Naive thymus-derived CD8-positive, alpha-beta T cell (primary cell): ENCODE measurements at places on chromosomes 16 and 17.

DNA sequence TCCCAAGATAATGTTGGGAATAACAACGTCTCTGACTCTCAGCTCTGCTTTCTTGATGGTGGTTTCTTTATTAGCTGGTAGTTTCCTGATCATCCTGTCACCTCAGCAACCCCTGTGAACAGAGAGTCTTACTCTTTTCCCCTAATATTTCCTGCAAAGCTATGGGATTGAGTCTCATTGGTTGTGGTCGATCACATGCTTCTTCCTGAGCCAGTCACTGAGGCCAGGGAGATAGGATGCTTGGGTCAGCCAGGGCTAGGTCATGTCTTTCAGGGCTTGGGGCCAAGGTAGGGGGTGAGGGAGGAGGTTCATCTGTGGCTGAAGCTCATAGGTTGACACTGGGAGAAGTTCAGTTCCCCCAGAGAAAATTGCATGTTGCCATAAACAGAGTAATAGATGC lies 114.3 kb downstream of the ABCC1 start:
- no peak for DNase-seq

- no peak for DNase-seq
Measured at GRCh38 chr17:40015998-40016985, 1.1 kb downstream of the CSF3 start.

- no peak for DNase-seq
Measured at GRCh38 chr17:46157443-46158062, 35.7 kb downstream of the KANSL1 start.

GRCh38 chr17:51742571-51742970 lies 415.9 kb downstream of the CA10 start:
- DNase-seq: no peak

DNA sequence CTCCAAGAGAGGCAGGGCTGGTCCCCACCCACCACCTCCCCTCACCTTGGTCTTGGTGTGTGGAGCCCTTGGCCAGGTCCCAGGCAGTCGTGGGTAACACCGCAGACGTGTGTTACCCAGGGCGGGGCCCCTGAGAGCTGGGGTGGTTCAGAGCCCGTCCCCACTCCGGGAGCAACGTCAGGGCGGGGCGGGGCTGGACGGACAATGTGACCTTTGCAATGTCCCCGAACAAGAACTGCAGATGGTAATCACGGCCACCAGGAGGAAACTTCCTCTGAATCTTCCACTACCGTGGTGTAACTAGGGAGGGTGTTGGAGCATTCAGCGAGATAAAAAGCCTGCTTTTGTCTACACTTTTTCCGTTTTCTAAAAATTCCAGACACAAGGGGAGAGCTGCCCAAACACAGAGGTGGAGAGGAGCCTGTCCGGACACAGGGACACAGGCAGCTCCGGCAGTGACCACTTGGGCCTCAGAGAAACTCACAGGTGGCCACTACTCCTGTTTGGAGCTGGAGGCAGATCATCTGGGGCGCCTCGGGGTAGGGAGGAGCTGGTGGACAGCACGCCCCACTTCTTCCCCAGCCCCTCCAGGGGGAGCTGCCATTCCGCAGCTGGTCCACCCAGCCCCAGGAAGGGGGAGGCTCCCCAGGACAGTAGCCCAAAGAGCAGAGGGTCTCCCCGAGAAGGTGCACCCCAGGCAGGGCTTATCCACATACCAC lies 14.2 kb upstream of the SLC38A10 start:
- no peak for DNase-seq

DNA sequence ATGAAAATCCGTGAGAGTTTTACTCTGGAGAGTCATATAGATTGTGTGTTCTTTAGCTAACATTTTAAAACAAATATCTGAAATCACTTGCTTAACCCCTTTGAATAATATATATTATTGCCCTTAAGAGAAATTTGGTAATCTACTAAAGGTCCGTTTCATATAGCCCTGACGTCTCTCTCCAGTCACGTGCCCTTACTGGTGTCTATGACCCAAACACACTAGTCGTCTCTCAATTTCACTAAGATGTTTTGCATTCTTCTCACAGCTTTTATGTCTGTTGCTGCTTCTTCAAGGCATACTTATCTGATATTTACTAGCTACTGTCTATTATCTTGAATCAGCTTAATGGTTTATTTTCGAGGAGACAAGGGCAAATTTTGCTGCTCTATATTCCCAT lies 409.9 kb downstream of the KCNJ18 start:
- no peak for DNase-seq

DNA sequence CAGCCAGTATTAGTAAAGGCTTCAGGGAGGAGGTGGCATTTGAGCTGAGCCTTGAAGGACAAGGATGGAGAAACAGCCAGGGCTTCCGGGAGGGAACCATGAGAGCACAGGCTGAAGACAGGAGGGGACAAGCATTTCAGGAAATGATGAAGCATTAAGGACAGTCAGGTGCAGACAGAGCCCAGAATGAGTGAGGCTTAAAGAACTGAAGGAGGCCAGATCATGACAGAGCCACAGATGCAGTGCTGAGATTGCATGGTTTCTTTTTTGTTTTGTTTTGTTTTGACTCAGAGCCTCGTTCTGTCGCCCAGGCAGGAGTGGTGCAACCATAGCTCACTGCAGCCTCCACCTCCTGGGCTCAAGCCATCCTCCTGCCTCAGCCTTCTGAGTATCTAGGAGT lies 211.5 kb downstream of the SOX9 start:
- no peak for DNase-seq

DNA sequence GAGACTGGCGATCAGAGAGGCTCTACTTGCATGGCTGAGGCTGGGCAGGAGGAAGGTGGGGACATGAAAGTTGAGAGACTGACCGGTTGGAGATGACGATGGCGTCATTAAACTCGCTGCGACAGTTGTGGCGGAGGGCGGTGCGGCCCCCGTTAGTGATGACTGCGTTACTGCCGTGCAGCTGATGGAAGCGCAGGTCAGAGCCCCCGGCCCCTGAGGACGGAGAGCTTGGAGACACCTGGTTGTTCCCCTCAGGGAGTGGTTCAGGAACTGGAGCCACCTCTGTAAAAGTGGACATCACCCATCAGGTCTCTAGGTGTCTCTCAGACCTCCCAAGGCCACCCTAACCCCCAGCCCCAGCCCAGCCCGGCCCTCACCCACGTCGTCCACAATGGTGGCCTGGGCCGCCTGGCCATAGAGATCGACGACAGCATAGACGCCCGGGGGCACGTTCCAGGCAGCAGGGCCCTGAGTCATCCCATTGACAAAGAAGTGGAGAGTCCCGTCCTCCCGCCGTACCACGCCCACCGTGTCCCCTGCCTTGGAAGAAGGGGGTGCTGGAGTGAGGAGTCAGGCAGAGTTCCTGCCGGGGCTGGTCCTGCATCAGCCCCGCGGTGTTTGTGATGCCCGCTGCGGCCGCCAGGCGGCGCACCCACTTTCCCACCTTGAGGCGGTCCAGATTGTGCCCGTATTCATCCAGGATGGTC lies 5.3 kb downstream of the NEURL4 start:
- DNase-seq: peak; percentile 62

GRCh38 chr17:17354560-17355349 lies 51.6 kb downstream of the NT5M start:
- peak; percentile 73 for DNase-seq

DNA sequence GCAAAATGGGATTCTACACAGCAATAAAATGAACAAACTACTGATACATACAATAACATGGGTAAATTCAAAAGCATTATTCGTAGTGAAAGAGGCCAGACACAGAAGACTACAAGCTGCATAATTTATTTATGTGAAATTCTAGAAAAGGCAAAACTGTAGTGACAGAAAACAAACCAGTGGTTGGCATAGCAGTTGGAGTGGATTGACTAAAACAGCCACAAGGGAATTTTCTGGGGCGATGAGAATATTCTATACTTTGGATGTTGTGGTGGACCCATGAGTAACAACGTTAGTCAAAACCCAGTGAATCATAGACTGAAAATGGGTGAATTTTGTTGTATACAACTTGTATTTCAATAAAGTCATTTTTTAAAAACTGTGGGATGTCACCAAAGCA lies 63.2 kb upstream of the RPL38 start:
- DNase-seq: no peak

GRCh38 chr16:15038689-15039088 lies 17.2 kb downstream of the NTAN1 start:
- DNase-seq: no peak
